NCI-H187 treated with DMSO at 0.1 percent for 48 hours (cell line): ENCODE measurements at places on chromosomes 11 and 22.

DNA sequence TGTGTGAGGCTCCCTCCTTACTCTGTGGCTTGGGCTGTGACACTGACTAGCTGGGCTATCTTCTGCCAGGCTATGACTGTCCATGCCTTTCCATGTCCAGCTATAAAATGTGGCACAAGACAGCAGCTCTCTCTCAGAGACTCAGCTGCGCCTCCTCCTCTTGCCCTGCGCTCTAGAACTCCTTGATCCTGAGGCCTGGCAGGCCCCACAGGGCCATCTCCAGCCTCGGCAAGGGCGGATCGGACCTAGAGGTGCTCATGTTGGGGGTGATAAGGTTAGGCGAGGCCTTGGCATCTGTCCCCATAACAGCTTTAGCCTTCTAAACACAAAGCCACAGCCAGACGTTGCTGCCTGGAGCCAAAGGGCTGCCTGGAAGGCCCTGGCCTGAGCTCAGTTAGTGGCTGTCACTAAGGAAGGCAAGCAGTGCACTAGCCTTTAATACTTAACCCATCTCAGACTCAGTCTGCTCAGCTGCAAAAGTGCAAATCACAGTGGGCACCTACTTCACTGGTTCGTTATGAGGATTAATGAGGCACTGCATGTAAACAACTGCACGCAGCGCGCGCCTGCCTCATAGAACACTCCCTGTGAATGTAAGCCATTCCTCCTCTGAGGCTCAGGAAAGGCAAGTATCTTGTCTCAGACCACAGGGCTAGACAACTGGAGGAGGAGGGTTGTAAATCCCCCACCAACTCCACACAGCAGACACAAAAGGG is 1.2 kb downstream of the GUCD1 start:
- DNase-seq: no peak

DNA sequence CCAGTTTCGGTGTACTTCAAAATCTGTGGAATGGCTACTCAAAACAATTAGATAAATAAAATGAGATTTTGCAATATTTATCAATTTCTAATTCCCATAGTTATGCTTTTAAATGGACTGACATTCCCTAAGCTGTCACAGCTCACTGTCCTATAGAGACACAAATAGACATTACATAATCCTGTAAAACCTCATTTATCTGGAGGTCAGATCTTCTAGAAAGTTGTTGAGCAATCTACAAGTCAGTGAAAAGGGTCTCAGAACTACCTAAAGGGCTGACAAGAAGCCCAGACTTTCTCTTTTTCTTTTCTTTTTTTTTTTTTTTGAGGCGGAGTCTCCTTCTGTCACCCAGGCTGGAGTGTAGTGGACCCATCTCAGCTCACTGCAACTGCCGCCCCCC is 12.0 kb downstream of the ALG8 start:
- DNase-seq: no peak

GRCh38 chr11:111731821-111732220 is 34.4 kb downstream of the PPP2R1B start:
- no peak for DNase-seq

GRCh38 chr11:70876685-70877084 is 375.7 kb downstream of the SHANK2 start:
- no peak for DNase-seq

DNA sequence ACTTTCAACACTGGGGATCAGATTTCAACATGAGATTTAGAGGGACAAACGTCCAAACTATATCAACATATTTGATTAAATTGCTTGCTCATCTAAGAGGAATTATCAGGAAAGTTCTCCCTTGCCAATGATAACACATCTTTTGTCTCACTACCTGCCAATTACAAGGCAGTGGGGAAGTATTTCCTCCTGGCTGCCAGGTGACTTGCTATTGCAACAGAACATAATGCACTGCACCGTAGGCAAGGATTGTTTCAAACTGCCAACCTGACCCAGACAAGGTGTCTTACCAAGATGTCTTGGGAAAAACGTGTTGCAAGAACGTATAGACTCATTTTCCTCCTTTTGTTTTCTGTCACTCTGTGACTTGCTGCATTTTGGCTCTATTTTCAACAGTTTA is 711.6 kb downstream of the METTL15 start:
- no peak for DNase-seq

DNA sequence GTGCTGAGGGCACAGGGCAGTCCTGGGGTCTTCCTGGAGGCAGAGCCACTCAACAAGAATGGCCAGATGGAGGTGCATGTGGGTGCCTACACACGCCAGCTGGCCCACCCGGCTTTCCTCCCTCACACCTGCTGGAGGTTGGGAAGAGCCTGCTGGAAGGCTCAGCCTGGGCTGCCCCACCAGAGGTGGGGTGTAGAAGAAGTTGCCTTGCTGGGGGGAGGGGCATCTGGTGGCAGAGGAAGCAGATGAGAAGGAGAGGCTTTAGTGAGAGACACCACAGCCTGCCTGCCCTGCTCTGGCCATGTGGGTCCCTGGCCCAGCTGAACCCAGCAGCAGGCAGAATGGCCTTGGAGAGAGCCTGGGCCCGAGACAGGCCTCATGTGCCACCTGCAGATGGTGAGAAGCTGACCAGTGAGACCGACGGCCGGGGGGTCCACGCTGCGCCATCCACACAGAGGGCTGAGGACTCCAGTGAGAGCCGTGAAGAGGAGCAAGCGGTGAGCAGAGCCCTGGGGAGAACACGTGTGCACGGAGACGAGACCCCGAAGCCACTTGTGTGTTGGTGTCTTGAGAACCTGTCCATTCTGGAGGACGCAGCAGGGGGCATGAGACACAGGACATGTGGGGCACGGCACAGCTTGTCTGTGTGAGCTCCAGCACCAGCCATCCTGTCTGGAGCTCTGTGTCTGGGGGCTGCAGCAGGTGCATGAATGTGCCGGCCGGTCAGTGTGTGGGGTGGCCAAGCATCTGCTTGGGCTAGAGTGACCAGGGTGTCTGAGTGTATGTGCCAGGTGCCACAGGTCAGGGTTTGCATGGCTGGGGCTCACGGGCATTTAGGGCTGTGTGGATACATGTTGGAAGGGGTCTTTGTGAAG is 2.7 kb downstream of the B4GALNT4 start:
- DNase-seq: no peak

DNA sequence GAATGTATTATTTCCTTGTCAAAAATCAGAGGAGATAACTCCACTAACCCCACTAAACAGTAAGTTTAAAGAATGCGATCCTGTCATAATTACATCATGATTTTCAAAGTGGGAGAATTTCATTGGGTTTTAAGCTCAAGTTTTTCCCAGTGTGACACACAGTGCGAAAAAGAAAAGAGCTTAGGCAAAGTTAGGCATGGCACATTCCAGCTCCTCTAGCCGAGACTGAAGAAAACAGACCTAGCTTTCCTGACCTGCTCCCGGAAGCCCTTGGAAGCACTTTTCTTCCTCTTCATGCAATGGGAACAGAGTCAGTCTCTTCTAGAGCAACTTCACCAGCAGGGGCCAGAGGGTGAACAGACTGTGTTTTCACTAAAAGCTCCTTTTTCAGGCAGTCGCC is 76.6 kb upstream of the AKIP1 start:
- DNase-seq: no peak

DNA sequence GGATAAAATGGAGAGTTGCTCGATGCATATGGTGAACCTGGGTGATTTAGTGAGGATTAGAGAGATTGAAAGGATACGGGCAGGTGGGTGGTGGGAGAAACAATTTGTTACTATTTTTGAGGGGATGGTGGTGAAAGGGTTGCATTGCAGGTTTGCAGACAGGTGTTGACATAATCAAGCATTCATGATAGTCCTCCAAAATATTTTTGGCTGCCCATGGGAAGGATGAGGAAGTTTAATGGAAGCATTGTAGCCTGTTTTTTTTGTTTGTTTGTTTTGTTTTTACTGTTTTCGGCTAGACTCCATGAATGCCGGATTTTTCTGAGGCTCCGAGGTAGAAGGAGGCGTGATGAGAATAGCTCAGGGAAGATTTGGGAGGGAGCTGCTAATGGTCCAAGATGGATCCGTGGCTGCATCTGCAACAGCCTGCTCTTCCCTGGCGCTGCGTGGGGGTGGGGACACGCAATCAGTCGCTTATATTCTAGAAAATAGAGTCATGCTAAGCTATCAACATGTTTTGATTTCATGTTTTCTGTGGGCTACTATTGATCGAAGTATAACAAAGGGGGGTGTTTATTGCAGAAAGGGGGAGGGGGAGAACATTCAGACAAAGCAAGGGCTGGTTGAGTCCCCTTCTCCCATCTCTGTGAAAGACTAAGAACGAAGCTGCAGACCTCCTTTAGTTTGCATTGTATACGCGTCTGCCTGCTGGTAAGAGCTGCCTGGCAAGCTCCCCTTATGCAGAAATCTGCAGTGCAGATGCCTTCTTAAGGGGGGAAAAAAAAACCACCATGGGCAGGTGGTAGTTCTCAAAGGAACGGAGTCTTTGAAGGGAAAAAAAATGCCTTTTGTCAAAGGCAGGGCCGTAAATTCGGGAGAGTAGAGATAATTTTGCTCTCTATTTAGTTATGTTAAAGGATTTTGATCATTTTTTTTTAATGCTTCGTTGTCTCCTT is 1.0 kb downstream of the RTN3 start:
- DNase-seq: no peak

DNA sequence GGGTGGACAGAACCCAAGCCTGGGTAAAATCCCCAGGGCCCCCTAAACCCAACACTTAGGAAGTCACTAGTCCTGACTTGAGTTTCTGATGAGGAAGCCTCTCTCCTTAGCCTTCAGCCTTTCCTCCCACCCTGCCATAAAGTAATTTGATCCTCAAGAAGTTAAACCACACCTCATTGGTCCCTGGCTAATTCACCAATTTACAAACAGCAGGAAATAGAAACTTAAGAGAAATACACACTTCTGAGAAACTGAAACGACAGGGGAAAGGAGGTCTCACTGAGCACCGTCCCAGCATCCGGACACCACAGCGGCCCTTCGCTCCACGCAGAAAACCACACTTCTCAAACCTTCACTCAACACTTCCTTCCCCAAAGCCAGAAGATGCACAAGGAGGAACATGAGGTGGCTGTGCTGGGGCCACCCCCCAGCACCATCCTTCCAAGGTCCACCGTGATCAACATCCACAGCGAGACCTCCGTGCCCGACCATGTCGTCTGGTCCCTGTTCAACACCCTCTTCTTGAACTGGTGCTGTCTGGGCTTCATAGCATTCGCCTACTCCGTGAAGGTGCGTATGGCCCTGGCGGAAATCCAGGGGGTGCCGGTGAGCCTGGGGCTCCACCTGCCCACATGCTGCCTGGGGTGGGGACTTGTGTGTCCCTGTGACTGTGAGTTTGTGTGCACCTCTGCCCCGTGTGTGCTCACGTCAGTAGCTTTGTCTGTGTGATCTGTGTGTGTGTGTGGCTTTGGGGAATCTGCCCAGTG is at the start of gene IFITM1:
TSS of gene IFITM1 (plus strand) at position 254 of the 767 bp plus-strand sequence. CDS start at position 385, 131 bp downstream.
- no peak for DNase-seq

GRCh38 chr11:119414734-119415133 is 8.2 kb downstream of the THY1 start:
- DNase-seq: no peak

- DNase-seq: no peak
These were observed 59.2 kb downstream of the PIK3C2A start for GRCh38 chr11:17148536-17148935.

DNA sequence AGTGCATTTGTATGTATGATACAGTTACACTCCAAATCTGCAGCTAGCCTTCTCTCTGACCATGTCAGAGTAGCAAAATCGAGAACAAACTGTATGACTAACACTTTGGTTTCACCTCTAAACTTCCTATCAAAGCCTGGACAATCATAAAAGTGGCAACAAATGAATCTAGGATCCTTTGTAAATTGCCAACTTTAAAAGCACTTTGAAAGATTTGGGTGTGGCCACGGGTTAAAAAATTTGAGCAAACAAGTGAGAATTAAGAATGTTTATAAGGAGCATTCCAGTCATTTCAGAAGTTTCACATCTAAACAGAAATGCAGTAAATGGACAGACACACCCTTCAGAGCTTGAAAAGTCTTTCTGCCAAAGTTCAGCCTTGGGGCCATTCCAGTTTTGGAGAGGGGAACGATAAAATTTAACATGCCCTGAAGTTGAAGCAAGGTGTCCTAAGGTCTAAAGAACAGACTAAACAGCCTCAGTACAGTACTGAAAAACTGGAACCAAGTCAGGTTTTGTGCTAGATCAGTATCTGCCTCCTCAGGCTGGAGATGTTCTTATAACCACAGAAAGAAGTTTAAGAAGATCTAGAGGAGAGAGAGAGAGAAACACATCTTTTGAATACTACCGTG is 181.9 kb upstream of the BDNF start:
- no peak for DNase-seq

DNA sequence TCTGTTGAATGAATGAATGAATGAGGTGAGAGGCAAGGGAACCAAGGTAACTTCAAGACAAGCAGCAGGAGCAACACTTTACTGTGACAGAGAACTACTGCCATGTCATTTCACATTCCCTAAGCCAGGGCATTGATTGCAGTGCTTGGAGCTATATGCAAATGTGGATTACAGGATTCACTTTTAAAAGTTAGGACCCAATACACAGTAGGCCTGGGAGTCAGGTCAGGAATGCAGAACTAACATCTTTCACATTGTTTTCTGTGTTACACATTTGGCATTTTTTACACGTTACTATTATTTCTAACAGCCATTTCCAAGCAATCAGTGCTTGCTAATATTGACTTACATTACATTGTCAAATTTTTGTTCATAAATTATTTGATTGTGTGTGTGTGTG is 26.2 kb upstream of the ME3 start:
- no peak for DNase-seq
